GM12892 (cell line): ENCODE measurements at places on chromosomes 6 and 20.

DNA sequence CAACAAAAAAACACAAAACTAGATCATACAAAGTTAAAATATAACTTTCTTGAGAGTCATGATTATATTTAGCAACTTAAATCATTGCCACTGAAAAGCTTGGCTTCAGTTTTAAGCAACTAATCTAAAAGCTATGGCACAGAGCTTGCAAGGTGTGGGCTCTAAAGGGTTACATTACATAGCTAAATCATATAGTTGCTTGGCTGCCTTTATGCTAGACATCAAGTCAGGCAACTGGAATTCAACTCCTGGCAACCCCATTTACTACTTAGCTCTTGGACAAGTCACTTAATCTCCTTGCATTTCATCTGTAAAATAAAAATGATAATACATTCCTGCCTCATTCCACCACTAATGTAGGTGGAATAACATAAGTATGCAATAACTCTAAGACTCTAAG is 40.9 kb upstream of the GCM1 start:
- DNase-seq: no peak

DNA sequence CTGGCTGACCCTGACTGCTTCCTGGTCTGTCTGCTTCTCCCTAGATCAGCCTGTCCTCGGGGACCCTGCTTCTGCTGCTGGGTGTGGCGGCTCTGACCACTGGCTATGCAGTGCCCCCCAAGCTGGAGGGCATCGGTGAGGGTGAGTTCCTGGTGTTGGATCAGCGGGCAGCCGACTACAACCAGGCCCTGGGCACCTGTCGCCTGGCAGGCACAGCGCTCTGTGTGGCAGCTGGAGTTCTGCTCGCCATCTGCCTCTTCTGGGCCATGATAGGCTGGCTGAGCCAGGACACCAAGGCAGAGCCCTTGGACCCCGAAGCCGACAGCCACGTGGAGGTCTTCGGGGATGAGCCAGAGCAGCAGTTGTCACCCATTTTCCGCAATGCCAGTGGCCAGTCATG is 6.3 kb downstream of the NRSN2 start:
- DNase-seq: no peak

DNA sequence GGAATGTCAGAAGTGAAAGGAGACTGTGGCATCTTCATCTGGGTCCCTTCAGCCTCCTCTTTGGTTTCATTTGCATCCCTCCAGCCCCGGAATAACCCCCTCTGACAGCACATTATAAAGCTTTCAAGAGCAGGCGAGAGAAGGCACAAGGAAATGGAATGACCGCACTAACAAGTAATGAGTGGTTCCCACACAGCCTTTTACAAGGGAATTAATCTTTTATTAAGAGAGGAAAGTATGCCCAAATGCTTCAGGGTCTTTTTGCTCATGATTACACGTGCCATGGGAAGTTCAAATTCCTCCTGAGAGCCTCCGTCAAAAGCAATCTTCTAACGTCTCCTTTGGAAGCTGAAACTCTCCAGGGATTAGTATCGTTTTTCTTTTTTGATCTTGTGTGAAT is 347.0 kb downstream of the BTBD3 start:
- no peak for DNase-seq

DNA sequence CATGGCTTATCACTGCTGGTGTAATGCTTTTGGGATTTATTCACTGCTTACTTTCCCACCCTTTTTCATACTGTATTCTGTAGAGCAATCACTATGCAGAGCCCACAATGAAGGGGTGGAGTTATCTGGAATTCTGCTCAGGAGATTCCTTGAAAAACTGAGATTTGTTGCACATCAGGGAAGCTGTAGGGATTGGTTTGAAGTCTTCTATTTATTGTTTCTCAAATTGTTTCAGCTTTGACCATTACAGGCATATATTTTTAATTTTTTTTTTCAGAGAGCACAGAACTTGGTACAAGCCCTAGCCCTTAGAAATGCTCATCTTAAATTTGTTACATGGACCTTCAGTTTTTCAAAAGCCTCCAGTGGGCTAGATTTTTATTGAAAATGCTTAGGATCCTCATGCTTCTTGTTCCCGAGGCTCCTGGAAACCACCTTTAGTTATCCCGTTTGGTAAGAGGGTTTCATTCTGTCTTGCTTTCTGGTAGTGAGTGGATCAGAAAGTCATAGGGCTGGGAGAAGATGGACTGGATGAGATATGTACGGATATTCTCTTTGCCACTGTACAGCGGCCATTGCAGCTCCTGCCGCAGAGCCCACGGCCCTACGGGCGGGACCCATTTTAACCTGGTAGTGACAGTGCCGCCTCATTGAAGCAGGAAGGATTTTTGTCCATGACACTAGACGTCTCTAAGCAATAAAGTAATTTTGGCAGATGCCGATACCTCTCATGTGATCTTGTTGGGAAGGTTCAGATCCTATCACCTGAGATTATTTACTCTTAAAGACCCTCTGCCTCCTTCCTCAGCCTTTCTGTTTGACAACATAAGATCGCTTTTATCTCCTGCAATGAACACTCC is 45.3 kb upstream of the ZNF184 start:
- DNase-seq: no peak

DNA sequence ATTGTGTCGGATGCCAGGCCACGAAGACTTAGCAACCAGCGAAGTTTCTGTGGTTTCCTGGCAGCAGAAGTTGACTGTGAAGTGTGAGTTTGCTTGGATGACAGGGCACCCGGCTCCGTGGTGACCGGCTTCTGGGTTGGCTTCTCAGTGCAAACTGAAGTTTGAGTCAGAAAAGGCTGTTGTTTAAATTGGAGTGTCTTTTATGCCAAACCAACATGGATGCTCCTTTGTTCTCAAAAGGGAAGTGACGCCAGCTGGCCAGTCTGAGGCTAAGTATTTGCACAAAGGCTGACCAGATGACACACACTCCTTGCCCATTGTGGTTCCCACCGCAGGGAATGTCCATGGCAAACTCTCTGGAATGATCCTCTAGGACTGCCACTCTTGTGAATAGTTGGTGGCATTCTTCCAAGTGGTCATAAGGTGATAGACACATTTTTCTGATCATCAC is 164.8 kb upstream of the QKI start:
- no peak for DNase-seq

DNA sequence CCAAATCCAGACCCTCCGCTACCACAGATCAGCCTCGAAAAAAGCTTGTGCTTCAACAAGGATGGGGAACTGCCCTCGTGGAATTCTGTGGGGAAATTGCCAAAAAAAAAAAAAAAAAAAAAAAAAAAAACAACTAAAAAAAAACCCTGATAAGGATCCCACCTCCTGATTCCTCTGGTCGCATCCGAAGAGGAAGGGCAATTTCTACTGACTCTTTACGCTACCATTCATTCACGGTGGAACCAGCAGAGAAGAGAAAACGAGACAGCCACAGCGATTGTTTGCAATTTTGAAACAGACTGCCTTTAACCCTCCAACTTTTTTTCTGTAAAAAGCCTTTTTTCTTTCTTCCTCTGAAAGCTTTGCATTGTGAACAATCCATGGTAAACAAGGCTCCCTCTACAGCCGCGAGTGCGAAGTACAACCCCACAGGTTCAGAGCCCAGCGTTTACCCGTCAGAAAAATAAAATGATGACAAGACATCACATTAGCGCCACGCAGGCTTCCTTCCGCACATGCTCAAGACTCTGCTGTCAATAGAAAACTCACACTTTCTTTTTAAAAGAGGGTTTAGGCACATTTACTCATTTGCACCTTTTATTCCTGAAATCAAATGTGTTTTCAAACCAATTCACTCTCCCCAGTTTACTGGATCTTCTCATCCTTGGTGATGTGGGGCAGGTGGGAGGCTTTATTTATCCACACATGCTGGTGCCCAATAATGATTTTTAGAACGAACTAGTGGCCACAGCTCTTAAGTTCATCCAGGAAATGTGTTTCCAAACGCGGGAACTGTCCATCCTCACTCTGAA is 100.0 kb downstream of the NOL4L start:
- DNase-seq: no peak

DNA sequence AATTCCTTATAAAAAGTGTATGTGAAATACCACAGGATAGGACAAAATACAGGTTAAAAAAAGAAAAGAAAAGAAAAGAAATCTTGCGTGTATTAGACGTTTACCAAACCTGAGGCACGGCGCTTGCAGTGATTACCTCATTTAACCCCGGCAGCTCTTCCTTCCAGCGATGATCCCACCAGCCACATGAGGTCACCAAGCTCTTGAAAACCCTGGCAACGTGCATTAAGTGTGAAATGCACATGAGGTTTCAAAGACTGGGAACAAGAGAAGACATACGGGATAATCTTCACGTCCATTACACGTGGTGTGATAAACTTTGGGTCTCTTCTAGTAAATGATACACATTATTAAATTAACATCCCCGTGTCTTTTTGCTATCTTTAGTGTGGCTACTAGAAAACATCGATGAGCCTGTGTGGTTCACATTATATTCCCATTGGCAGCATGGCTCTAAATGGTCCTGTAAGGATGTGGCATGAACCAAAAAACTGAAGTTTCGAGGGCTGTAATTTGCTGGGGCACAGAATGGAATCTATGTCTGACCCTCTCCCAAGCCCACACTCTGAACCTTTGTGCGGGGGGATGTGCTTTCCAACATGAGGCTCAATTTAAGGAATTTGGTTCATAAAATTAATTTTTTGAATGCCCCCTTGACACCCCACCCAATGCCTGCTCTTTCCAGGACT is 59.2 kb upstream of the THBS2 start:
- no peak for DNase-seq

DNA sequence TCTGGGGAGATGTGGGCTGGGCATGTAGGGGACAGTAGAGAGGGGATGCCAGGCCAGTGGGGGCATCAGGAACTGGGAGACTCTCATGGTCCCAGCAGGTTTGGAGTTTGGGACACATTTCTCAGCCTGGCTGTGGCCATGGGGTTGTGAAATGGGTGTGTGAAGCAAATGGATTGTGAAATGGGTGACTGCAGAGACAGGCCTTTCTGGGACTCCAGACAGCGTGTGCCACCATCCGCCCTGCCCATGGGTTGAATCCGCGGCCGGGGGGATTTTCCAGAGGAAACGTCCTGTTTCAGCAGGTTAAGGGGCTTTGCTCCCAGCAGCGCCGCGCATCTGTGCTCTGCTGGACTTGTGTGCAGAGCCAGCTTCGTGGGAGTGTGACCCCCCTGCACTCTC is 3.7 kb upstream of the PMEPA1 start:
- no peak for DNase-seq

GRCh38 chr6:38901802-38902522 is 146.6 kb upstream of the GLP1R start:
- no peak for DNase-seq

- no peak for DNase-seq
These were observed 131.3 kb downstream of the PLCB4 start for GRCh38 chr20:9200196-9200595.

GRCh38 chr6:149211046-149211571 is 106.4 kb upstream of the TAB2 start:
- DNase-seq: no peak

DNA sequence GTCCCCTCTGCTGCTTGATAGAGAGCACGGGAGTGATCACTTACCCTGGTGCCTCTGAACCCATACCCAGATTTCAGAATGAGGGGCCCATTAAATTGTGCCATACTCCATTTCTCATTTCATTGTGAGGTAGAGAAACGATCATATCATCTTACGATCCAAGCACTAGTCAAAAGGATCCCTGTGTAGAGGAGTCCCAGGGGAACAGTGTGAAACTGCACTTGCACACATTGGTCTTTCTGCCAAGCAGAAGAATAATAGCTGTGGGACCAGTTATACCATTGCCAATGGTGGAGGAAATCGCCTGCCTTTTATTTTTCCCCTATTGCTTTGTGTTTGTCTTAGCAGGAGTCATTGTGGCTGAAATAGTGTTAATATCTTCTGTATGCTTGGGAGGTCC is 161.9 kb downstream of the FARS2 start:
- no peak for DNase-seq

- no peak for DNase-seq
These were observed 33.7 kb downstream of the CYP24A1 start for GRCh38 chr20:54140067-54140466.

GRCh38 chr6:18262702-18263417 is 1.5 kb downstream of the DEK start:
- DNase-seq: peak; percentile 30

DNA sequence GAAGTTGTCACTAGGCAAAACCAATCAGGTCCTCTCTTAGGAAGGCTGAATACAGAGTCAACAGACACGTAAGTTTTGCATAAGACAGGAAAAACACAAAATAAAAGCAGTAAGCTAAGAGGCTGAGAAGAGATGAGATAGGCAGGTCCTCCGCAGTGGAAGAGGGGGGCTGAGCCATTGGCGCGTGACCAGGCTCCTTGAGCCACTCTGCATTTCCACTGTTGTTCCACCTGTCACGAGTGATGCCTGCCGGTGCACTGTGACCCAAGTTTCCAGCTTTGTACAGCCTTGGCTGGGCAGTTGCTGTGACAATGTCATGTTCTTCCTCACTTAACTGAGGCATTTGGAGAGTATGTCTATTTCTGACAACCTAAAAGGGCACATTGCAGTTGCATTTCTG is 58.6 kb downstream of the NUDT3 start:
- no peak for DNase-seq

GRCh38 chr20:50450881-50451752 is 59.1 kb upstream of the PTPN1 start:
- DNase-seq: peak; percentile 39

DNA sequence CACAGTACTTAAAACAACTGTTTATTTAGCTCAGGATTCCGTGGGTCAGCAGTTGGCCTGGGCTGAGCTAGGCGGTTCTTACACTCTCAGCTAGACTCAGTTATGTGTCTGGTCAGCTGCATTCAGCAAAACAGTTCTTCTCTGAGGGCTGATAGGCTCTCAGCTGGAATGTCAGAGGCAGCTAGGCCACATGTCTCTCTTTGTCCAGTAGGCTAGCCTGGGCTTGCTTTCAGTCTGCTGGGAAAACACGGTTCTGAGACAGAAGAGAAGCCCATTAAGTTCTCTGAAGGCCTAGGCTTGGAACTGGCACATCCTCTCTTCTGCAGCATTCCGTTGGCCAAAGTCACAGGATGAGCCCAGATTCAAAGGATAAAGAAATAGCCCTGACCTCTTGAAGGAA is 65.6 kb downstream of the TULP4 start:
- DNase-seq: no peak

GRCh38 chr20:9243986-9244385 is 175.1 kb downstream of the PLCB4 start:
- DNase-seq: no peak

DNA sequence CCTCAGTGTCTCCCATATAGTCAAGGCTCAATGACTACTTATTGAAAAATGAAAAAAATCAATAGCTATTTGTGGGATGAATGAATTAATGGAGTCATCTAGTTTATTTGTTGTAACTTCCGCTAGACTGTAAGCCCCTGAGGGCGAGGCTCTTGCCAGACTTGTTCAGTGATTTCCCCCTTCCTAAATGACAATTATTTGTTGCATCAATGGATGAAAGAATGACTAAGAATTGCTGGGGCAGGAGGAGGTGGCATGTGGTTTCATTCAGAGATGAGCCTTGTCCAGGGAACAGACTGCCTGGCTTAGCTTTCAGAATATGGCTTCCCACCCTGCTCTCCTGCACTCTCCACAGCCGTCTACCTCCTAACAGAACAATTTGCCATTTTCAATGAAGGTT is 1.1 kb upstream of the PRELID3B start:
- DNase-seq: no peak

DNA sequence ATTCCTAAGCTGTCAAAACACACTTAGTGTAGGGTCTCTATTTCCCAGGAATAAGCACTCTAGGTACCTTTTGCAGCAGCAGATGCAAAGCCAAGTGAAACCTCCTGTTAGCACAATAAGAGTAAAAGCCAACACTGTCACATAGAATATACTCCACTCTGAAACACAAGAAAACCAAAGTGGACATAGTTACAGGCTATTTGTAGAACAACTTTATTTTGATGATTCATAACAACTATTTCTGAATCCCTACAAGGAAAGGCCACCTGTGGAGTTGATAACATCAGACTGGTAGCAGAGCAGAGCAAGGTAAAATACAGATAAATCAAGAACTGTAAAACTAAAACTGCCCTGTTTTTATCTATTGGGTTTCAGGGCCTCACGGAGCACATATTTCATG is 59.7 kb downstream of the ALDH5A1 start:
- DNase-seq: no peak
